Breast epithelium (tissue), 4 donors: ENCODE measurements at places on chromosomes 1 and 21.
A peak's percentile ranks its signal among the peaks of the same experiment; 100 is the strongest.

DNA sequence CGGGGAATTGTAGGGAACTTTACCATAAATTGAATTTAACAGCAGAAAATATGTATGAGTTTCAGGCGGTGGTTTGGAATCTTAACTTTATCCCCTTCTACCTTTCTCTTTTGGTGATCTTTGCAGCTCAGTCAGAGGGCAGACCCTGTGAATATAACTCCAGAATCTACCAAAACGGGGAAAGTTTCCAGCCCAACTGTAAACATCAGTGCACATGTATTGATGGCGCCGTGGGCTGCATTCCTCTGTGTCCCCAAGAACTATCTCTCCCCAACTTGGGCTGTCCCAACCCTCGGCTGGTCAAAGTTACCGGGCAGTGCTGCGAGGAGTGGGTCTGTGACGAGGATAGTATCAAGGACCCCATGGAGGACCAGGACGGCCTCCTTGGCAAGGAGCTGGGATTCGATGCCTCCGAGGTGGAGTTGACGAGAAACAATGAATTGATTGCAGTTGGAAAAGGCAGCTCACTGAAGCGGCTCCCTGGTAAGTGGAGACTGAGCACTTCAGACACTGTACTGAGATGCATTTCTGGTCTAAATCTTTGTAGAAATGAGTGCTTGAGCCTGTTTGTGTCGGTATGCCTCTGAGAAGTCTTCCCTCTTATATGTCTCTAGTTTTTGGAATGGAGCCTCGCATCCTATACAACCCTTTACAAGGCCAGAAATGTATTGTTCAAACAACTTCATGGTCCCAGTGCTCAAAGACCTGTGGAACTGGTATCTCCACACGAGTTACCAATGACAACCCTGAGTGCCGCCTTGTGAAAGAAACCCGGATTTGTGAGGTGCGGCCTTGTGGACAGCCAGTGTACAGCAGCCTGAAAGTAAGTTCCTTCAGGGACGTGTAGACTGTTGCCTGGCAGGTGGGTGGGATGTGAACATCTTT lies 1.5 kb downstream of the CCN1 start:
- DNase-seq, result peak; percentile 73

- DNase-seq, result no peak
Measured at GRCh38 chr1:76146184-76146583, 71.6 kb downstream of the ST6GALNAC3 start.

- no peak for DNase-seq
Measured at GRCh38 chr1:78334952-78335351, 155.8 kb upstream of the PTGFR start.

GRCh38 chr1:113998361-113998760 lies 19.1 kb downstream of the OLFML3 start:
- DNase-seq, result no peak

DNA sequence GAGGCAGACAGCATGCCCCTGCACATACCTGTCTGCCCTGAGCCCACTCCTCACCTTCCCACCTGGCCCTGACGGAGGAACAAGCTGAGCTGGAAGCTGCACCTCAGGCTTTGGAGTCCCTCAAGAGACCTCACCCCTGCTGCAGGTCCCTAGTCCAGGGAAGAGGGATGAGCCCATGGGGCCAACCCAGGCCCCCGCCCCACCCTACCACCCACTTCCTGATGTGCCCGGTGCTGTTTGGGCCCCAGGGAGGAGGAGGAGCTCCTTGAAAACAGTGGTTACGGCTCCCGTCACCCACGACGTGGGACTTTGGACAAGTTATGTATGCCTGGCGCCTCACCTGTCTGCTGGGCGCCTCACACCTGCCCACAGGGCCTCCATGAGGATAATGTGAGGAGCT lies 250.2 kb downstream of the NPHP4 start:
- DNase-seq, result peak; percentile 36

DNA sequence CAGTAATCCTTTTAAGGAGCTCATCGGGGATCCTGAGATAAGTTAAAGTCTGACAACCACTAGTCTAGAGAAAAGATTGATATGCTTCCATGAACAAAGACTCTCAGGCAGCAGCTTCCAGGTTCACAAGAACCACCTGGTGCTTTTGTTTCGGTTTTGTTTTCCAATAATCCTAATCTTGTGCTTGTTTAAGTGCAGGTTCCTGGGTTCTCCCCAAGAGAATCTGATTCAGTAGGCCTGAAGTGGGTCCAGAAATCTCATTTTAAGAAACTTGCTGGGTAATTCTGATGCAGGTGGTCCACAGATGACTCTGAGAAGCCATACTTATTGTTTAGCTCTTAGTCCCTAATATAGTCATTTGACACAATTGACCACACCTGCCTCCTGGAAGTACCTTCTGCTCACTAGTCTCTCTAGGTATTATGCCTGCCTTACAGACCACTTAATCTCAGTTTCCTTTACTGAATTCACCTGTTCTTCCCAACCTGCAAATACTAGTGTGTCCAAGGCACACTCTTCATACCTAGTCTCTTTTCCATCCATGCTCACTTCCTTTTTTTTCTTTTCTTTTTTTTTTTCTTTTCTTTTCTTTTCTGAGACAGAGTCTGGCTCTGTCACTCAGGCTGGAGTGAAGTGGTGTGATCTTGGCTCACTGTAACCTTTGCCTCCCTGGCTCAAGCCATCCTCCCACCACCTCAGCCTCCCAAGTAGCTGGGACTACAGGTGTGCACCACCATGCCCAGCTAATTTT lies 20.5 kb upstream of the FRRS1 start:
- DNase-seq, result no peak

DNA sequence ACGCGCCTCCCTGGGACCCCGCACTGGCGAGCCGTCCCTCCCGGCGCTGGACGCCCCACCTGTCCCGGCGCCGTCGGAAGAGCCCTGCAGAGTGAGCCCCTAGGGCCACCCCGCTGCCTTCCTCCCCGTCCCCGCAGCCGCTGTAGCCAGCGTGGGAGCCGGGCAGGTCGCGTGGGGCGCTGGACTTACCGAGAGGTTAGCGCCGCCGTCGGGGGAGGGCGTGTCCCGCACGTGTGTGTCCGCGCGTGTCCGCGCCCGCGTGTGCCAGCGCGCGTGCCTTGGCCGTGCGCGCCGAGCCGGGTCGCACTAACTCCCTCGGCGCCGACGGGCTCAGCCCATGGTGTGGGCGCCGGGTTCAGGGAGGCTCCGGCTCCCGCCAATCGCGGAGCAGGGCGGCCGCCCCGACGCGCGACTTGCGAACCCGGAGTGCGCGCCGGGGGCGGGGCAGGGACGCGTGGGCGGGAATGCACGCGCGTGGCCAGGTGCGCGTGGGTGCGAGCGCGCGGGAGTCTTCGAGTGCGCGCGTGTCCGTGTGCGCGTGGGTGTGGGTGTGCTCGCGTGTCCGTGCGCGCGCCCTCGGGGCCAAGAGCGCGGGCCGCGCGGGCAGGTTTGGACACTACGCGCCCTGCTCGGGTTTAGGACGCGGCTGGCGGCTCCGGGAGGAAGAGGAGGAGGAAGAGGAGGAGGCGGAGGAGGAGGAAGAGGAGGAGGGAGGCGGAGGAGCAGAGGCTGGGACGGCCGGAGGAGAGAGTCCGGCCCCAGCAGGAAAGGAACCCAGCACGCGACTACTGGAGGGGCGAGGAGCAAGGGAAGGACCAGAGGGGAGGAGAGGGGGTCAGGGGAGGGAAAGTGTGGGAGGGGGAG lies 145.2 kb upstream of the ETS2 start:
- DNase-seq, result no peak

DNA sequence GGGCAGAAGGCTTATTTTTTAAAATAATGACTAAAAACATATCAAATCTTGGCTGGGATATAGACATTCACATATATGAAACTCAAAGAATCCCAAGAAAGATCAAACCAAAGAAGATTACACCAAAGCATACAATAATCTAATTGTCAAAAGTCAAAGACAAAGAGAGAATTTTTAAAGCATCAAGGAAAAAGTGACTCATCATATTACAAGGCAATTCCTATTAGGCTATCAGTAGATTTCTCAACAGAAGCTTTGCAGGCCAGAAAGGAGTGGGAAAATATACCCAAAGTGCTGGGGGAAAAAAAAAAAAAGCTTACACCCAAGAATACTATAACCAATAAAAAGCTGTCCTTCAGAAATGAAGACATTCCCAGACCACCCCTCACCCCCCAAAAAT lies 375.6 kb downstream of the BRINP2 start:
- no peak for DNase-seq

GRCh38 chr1:26399034-26399433 lies 11.6 kb upstream of the LIN28A start:
- DNase-seq, result no peak

DNA sequence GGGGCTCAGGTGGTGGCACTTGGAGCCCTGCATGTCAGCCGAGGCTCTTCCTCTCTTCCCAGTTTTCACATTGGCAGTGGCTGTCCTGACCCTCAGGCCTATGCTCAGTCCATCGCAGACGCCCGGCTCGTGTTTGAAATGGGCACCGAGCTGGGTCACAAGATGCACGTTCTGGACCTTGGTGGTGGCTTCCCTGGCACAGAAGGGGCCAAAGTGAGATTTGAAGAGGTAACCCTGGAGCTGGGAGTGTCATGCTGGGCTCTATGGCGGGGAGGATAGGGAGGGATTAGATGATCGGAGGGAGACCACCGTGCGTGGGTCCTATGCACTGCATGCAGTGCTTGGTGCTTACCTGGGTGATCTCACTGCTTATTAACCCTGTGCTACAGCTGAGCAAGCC lies 13.5 kb downstream of the AZIN2 start:
- DNase-seq, result no peak

GRCh38 chr1:15975358-15975804 lies 520 bp downstream of the ZBTB17 start:
- DNase-seq, result no peak

DNA sequence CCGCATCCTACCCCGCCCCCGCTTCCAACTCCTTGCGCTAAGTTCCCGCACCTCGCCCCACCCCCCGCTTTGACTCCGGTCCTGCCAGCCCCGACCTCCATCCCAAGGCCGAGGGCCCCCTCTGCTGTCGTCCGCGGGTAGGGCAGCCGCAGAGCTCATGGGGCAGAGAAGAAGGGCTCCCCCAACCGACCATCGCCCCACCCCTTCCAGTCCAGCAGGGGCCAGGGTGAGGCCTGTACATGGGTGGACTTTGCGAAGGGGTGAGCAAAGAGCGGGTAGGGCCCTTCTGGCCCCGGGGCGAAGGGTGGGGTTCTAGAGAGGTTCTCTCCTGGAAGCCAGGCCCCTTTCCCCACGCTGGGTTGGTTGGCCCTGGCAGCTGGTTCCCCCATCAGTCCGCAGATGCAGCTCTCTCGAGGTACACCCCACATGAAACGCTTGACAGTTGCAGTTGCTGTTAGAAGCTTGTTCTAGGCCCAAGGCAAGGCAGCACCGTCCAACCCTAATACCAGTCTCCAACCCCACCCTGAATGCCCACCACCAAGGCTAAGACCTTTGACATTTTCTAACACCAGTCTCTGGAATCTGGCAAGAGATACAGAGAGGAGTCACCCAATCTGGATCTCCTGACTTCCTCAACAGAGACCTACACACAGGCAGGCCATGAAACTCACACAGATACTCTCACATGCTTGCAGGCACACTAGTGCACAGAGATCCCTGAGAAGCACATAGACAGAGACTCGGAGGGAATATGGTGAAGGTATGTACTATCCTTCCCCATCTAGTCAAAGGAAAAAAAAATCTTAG lies 25.3 kb upstream of the ADGRB2 start:
- peak; percentile 94 for DNase-seq

DNA sequence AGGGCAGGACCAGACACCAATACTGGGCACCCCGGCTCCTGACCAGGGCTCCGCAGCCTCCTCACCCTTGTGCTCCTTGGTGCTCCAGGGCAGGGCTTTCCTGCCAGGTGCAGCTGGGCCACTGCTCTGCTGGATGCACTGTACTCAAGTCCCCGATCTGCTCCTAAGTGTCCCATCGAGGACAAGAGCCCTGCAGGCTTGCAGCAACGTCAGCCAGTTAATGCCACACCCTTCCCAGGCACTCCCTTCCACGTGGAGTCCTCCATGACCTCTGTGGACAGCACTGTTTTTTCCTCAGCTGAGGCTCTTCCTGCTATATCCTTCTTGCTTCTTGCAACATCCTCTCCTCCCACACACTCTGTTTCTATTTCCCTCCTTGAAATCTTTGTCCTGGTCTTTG lies 94.0 kb upstream of the NGF start:
- no peak for DNase-seq

GRCh38 chr1:5664081-5664768 lies 328.0 kb downstream of the NPHP4 start:
- DNase-seq, result no peak

GRCh38 chr1:103460511-103460910 lies 65.0 kb upstream of the RNPC3 start:
- no peak for DNase-seq

- DNase-seq, result no peak
Measured at GRCh38 chr21:17197996-17198395, 314.8 kb upstream of the CXADR start.

DNA sequence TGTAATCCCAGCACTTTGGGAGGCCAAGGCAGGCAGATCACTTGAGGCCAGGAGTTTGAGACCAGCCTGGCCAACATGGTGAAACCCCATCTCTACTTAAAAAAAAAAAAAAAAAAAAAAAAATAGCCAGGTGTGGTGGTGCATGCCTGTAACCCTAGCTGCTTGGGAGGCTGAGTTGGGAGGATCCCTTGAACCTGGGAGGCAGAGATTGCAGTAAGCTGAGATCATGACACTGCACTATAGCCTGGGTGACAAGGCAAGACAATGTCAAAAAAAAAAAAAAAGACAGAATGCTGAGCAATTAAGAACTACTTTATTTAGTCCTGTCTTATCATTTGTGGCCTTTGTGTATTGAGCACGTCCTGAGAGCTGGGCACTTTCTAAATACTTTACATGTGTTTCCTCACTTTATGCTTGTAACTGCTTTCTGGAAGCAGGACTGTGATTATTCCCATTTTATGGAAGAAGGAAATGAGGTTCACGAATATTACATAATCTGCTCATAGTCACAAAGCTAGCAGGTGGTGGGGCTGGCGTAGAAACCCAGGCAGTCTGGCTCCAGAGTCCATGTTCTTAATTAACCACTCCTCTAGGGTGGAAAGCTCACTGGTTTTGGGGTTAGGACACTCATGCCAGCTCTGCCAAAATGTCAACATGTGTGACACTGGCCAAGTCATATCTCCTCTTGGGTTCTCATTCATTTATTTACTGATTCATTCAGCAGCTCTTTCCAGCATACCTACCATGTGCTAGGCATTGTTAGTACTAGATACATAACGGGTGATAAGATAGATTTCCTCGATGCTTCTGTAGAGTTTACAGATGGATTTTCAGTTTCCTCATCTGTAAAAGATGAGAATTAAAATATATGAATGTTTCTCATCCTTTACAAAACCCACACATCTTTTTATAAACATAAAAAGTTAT lies 57.7 kb downstream of the DDR2 start:
- no peak for DNase-seq

DNA sequence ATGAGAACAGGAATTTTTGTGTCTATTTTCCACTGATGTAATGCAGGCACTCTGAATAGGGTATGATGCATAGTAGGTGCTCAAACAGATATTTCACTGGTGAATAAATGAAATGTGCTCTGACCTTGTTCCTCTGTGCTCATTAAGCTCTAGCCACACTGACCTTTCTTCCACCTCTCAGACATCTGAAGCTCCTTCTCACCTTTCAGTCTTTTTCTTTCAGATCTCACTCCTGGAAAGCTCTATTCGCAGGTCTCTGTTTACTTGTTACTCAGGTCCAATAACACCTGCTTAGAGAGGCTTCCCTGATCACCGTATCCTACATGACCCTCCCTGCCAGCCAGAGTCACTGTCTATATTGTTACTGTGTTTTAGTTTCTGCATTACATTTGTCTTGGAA lies 59.2 kb upstream of the IVNS1ABP start:
- DNase-seq, result no peak
